ENCODE measurements at places on chromosomes 6 and 20.

GRCh38 chr20:17708675-17709360, 9.1 kb downstream of the BANF2 start:
- no peak for DNase-seq

- DNase-seq, result no peak
These were observed 57.9 kb downstream of the KCNB1 start for GRCh38 chr20:49424536-49424935.

DNA sequence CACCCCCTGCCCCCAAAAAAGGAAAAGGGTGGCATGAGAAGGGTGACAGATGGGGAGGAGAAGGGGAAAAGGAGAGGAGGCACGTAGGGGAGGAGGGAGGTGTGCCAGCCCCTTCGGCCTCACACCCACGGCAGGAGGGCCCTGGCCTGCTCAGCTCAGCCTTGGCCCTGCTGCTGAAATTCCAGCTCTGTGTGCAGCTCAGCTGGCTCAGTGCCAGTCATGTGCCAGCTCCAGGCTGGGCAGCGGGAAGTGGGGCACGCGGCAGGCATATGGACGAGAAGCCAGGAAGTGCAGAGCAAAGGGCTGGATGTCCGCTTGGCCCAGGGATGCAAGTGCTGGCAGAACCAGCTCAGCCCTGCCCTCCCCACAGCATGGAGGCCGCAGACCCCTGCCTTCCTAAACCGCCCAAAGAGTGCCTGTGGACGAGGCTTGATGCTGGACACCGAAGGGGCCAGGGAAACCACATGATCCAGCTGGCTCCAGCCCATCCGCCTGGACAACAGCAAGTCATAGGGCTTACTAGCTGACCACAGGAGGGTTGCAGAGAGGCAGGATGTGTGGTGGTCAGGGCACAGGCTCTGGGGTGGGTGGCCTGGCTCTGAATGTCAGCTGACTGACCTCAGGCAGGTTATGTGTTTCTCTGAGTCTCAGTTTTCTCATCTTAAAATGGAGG, 60.2 kb downstream of the NOL4L start:
- no peak for DNase-seq

DNA sequence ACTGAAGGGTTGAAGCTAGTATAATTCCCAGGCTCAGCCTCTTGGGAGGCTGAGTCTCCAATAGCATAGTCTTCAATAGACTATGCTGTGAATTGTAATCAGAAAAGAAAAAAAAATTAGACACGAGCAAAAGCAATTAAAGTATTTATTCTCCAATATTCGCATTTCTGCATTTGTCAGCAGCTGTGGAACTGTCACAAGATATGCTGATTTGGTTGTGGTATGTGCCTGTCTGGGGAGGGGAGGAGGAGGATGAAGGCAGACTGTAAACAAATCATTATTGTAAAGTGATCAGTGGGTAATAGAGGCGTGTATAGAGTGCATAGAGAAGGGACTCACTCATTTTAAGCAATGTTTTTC, 10.1 kb upstream of the BICRAL start:
- no peak for DNase-seq
